ENCODE measurements at places on chromosomes 6 and 20. TPM values are rescaled to one million over a fixed set of nuclear protein-coding genes. Genes with fewer than 3 reads are reported as not detected.

Gene GNAS-AS1
- not detected for total RNA-seq

DNA sequence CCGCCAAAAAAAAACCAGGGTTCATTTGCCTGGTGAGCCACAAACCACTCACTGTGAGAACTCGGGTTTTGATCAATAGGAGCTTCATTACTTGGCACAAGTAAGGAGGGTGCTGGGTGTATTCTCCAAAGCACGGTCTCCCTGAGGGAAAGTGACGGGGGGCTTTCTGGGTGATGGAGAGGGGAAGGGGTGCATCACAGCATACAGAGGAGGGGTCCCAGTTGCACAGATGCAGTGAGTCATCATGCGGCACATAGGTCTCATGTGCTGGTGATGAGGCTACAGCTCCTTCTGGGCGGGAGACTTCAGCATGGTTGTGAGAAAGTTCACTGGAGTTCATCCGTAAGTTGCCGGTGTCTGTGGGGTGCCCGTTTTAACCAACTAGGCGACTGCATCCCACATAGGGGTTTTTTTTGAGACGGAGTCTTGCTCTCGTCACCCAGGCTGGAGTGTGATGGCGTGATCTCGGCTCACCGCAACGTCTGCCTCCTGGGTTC is 36.2 kb downstream of the SUN5 start:
- DNase-seq, result no peak

- DNase-seq, result no peak
Observed at GRCh38 chr6:111068109-111068865, 19.0 kb upstream of the SLC16A10 start.

GRCh38 chr20:58880994-58881752 is 28.7 kb downstream of the GNAS start:
- no peak for DNase-seq

Data from transverse colon (tissue), 4 donors.